ENCODE measurements at places on chromosomes 5 and 9.

DNA sequence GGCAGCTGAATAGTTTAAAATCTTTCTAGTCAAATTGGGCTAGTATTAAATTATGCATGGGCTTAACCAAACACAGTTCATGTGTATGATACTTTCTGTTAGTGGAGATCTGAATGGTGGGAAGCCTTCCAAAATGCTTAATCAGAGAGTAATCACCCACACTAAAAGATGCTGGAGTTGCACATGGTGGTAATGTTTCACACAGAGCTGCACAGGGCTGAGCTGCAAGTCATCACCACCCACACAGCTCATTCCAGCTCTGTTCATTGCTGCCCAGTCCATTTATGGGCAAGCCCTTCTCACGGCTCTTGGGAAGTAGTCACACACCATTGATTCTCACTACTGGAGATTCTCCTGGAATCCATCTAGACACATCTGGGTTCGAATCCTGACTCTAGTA lies 351.5 kb upstream of the KCNN2 start:
- DNase-seq: no peak

DNA sequence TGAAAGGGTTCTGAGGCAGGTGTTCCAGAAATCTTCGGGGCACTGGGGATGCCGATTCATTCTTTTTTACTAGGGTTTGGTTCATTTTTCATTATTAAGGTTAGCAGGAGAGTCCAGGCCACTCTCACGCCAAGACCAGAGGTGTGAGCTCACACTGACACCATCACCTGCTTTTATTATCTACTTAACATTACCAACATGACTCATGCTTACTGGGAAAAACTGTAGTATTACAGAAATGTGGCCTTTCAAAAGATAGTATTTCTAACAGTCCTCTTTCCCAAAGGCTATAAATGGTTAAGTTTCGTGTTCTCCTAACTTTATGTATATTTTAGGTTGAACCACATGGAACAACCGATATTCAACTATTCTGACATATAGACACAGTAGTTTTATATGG lies 222.1 kb downstream of the ROR2 start:
- DNase-seq: no peak

GRCh38 chr5:73233053-73233460 lies 60.1 kb downstream of the TMEM174 start:
- DNase-seq: no peak

GRCh38 chr5:60402161-60402785 lies 297.7 kb downstream of the DEPDC1B start:
- no peak for DNase-seq

DNA sequence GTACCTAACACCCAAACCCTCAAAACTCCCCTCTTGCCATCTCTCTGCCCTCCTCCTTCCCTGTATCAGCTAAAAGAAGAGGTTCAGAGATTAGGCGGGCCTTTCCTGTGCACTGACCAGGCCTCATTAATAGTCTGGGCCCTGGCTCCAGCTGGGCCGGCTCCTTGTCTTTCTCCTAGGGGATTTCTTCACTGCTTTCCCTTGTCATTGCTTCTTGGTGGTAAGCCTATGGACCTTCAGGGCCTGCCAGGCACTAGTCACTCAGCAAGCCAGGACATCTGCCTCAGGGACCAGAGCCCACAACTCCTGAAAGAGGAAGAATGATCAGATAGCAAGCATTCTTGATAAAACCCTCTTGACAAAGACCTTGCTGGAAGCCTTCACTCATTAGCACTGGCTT lies 50.9 kb downstream of the MRRF start:
- no peak for DNase-seq

- no peak for DNase-seq
Observed at GRCh38 chr9:135747311-135747710, 45.3 kb downstream of the KCNT1 start.

DNA sequence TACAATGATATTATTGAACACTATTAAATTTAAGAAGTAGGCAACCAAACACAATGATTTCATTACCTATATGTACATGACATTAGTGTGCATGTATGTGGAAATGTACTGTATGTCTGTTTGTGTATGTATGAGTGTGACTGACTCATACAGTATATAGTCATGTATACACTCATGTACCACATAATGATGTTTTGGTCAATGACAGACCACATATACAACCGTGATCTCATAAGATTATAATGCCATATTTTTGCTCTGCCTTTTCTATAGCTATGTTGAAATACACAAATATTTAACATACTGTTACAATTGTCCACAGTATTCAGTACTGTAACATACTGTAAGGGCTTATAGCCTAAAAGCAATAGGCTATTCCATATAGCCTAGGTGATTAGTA lies 19.7 kb downstream of the SVEP1 start:
- DNase-seq: no peak

DNA sequence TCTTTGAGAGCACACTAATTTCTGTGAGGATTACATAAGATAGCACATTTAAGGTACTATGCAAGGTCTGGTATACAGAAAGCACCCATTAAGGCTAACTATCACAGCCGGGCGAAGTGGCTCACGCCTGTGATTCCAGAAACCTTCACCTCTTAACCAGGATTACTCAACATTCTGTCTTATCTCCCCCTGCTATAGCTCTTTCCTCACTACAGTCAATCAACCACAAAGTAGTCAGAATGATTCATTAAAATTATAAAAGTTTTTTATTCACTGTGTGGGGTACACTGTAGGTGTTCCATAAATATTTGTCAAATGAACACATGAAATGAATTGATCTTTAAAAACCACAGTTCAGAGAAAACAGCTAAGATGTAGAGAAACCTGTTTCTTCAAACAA lies 48.7 kb downstream of the CHD1 start:
- DNase-seq: no peak

DNA sequence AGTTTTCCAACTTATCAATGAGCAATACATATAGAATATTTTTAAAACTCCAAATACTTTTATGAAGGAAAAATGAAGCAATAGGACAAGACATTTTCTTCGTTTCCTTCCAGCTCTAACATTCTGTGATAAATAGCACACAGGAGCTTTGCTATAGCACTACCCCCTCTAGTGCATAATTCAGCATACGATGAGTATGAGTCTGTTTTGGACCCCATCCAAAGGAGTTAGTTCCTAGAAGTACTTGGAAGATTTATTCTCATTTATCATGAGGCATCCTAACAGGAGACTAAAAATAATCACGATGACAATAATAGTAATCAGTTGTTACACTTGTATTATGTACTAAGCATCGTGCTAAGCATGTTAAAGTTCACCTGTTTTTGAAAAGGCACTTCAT lies 1061.3 kb upstream of the DMAC1 start:
- no peak for DNase-seq

- DNase-seq: no peak
Observed at GRCh38 chr9:88605512-88606362, 70.8 kb downstream of the NXNL2 start.
